ENCODE measurements at places on chromosomes 5 and 9.

DNA sequence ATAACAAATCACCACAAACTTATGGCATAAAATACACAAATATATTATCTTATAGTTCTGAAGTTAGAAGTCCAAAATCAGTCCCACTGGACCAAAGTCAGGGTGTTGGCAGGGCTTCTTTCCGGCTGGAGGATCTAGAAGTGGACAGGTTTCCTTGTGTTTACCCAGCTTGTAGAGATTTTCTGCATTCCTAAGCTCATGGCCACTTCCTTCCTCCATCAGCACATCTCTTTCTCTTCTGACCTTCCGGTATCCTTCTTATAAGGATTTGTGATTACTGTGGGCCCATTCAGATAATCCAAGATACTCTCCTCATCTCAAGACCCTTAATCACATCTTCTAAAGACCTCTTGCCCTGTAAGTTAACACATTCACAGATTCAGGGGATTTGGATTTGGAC lies 97.6 kb downstream of the RAB3C start:
- DNase-seq = no peak

DNA sequence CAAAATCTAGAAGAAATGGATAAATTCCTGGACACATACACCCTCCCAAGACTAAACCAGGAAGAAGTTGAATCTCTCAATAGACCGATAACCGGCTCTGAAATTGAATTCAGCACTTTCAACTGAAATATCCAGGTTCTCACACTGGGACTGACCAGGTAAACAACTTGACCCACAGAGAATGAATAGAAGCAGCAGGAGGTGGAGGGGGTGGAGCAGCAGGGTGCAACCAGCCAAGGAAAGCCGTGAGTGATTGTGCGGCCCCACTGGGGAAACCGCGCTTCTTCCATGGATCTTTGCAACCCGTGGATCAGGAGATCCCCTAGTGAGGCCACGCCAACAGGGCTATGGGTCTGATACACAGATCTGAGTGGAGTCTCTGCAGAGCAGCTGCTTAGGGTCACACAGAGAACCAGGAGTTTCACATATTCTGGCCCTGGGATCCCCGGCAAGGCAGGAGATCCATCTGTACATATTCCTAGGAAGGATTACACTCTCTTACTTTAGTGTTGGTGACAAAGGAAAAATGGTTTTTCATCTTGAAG lies 181.5 kb downstream of the SLCO4C1 start:
- DNase-seq = no peak

GRCh38 chr5:132557478-132558172 lies 848 bp downstream of the RAD50 start:
- no peak for DNase-seq

- no peak for DNase-seq
Observed at GRCh38 chr9:109961626-109962025, 181.6 kb downstream of the PALM2AKAP2 start.

DNA sequence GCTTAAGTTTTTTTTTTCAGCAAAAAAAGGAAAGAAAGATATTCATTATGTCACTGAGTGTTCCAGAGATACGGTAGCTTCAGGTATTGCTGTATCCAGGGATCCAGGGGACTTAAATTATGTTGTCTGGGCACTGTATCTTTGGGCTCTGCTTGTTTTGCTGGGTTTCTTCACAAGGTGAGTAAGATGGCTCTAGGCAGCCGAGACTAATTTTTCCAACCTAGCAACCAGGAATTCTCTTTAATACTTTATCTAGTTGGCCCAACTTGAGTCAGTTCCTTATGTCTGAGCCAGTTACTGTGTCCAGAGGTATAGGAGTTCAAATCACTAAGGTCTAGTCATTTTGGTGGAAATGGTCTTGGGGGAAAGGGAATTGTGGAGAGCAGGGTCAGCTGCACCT lies 66.0 kb downstream of the MAN2A1 start:
- no peak for DNase-seq

GRCh38 chr9:468766-469426 lies 254.2 kb downstream of the DOCK8 start:
- no peak for DNase-seq

Data from NCI-H1092 (cell line).